ENCODE measurements at places on chromosomes 13 and 19.

DNA sequence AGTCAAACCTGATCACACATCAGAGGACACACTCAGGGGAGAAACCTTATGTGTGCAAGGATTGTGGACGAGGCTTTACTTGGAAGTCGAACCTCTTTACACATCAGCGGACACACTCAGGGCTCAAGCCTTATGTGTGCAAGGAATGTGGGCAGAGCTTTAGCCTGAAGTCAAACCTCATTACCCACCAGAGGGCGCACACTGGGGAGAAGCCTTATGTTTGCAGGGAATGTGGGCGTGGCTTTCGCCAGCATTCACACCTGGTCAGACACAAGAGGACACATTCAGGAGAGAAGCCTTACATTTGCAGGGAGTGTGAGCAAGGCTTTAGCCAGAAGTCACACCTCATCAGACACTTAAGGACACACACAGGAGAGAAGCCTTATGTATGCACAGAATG is 8.2 kb upstream of the ZNF527 start:
- DNase-seq = no peak

DNA sequence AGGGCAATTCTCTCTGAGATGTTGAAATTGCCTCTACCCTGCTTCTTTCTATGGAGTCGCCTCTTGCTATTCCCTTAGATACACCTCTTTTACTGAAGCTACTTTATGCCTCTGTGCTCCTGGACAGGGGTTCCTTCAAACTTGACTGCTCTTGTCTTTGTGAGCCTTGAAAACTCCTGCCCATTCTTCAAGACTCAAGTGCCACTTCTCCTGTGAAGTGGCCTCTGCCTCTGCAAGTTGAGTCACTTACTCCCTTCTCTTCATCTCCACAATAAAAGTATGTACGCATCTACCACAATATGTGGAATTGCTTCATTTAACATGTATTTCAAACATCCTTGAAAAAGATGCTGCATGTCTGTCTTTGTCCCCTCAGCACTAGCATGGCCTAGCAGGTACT is 66.0 kb upstream of the TPP2 start:
- DNase-seq = no peak

DNA sequence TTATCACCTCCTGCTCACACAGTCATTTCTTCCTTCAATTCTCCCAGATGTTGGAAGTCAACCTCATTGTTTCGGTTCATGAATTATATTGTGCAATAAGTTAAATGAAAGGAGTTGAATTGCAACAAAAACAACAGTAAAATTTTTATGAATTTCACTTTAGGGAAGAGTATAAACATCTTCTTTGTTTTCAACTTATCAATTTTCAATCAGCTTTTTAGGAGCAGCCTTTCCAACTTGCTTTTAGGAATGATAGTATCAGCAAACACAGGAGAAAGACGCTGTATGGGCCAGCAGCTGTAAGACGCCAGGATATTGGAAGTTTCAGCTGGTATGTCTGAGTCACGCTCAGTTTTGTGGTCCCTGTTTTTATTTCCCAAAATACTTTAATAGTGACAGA is 132.5 kb upstream of the ARGLU1 start:
- DNase-seq = peak; percentile 4

GRCh38 chr19:40302224-40303011 is 17.3 kb upstream of the AKT2 start:
- DNase-seq = no peak

DNA sequence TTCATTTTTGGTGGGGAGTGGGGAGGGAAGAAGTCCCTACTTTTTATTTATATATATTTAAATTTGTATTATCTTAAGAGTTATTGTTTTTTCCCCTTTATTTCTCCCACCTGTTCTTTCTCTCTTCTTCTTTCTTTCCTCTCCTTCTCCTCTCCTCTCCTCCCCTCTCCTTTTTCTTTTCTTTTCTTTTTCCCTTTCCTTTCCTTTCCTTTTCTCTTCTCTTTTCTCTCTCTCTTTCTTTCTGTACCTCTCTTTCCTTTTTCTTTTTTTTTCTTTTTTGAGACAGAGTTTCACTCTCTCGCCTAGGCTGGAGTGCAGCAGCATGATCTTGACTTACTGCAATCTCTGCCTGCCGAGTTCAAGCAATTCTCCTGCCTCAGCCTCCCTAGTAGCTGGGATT is 1.9 kb downstream of the BCKDHA start:
- DNase-seq = no peak

DNA sequence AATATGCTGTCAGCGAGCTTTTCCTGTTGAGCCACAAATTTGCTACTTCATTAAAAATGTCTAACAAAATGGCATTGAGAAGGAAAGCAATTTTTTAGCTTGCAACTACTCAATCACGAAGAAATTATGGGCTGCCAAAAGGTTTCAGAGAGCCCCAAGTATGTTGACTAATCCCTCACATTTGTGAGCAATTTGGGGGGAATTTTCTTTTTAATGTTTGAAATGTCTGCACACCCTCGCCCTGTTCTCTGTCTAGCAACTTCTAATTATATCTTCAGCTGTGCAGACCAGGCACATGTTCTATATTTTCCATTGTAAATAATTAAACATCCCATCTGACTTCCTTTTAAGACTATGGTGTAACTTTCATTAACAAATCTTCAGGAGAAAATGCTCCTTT is 192.9 kb downstream of the DCT start:
- peak; percentile 44 for DNase-seq

DNA sequence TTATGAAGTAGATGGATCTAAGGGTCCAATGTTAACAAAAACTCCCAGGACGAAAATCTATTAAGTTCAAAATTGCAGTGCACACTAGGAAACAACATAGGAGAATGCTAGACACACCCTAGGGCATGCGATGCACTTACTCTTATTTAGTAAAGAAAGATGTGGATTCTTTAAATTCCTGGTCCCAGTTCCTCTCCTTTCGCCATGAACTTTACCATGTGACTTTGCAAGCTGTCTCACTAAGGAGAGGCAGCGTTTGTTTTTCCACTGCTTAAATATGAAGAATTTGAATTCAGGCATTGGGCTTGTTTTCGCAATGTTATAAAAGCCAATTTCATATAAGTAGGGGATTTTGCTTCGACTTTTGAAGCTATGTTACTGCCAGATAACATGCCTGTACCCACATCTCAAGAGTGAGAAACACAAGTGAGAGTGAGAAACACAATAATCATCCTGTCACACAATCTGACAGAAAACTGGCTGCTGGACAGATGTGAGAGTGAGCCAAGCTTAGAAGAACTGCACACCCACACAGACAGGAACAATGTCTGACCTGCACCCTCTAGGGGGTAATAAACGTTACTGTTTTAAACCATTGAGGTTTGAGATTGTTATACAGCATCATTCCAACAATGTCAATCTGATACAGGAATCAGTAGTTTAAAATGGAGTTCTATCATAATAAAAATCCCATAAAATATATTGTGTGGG is 1308.4 kb downstream of the SLITRK5 start:
- DNase-seq = no peak

- no peak for DNase-seq
Measured at GRCh38 chr13:27252467-27252866, 1.1 kb downstream of the RPL21 start.

DNA sequence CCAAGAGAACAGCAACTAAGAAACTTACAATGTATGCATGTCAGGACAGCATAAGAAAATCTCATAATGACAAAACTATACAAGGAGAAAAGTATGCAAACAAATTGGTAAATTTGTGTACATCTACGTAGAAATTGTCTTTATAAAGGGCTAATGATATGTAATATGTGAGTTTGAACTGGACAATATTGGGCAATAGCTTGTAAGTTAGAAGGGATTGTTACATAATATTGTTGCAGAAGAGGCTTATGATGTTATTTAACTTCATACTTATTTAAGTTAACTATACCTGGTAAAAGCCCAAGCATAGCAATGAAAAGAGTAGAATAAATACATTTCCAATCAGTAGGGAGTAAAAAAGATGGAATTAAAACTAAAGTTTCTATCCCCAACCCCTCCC is 134.0 kb downstream of the MAB21L1 start:
- no peak for DNase-seq

- DNase-seq = no peak
Measured at GRCh38 chr19:9848060-9848459, 12.9 kb downstream of the PIN1 start.

- no peak for DNase-seq
Measured at GRCh38 chr19:15779756-15780476, 7.5 kb upstream of the OR10H5 start.

DNA sequence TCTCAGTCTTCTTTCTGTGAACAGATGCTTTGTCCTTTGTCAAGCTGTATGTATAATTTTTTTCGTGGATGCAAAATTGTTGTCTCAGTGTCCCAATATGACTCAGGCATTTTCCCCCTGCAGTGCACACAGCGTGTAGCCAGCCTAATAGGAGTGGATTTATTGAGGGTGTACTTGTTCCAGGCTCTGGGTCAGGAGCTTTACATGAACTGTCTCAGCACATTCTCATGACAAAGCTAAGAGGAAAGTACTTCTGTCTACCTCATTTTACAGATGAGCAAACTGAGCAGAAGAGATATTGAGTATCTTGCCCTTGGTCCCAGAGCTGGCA is 50.8 kb downstream of the STK24 start:
- no peak for DNase-seq

DNA sequence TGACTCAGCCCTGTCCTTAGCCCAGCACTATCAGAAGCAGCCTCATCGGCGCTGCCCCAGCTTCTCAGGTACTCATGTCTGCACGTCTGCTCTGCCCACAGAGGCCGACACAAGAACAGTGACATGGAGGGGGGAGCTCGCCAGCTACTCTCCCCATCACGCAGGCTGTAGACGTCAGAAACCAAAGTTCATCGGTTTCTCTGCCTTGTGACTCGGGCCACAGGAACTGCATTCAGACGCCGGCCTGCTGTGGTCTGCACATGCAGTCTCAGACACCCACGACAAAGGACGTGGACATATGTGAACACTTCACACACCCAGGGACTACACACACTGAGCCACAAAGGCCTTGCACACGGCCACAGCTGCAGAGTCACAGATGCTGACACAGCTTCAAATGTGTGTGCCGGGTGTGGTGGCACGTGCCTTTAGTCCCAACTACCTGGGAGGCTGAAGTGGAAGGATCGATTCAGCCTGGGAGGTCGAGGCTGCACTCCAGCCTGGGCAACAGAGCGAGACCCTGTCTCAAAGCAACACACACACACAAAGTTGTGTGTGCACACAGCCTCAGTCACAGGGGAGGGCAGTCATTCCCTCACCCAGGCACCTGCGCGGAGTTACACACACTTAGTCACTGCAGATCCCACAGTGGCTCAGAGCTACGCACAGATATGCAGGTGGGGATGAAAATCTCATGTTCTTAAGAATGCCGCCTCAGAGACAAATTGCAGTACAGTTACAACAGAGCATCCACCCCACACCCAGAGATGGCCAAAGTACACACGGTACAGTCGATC is 4.9 kb upstream of the ZFP36 start:
- DNase-seq = no peak

GRCh38 chr19:6712231-6712630 is 8.2 kb downstream of the C3 start:
- no peak for DNase-seq

DNA sequence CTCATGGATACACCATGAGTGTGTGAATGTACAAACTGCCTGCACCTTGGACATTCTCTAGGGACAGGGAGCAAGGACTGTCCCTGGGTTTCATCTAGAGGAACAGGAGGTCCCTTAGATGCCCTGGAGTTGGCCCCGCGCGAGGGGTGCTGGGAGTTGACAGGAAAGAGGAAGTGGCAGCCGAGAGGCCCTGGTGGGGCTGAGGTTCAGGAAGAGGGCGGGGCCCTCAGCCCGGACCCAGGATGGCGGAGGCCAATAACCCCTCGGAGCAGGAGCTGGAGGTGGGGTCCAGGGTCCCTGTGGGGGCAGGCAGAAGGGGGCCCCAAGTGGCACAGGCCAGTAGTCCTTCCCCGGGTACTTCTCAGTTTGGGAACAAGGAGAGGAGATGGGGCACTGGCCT is 6.9 kb downstream of the PKN1 start:
- no peak for DNase-seq

- DNase-seq = no peak
Measured at GRCh38 chr19:54696117-54696548, 28.1 kb upstream of the KIR3DL3 start.

DNA sequence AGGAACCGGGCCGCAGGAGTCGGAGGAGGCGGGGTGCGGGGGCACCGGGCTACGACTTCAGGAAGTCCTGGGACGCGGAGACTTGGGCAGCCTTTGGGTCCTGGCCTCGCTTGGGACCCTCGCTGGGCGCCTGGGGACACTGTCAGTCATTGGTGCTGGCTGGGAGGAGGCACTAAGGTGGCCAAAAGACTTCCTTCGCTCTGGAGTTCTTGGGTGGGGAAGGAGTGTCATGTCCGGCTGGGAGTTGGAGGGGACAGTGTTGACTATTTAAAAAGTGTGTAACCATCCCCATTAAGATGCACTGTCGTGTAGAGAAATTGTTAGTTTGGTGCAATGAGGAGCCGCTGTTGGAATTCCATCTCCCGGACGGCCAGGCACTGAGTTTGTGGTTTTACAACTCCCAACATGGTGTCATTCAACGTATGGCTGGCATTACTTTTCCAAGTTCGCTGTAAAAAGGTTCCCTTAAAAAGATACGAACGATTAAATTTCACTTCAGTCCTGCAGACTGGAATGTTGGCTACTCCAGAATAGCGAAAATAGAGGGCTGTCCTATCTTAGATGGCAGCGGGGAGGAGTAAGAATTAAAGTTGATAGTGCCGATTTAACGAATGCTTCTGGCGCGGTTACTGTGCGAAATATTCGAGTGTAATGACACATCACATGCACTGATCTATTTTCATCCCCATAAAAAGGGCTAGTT is 776 bp downstream of the DNAJC3 start:
- DNase-seq = no peak

GRCh38 chr13:108225440-108225839 is 7.2 kb downstream of the ABHD13 start:
- no peak for DNase-seq

DNA sequence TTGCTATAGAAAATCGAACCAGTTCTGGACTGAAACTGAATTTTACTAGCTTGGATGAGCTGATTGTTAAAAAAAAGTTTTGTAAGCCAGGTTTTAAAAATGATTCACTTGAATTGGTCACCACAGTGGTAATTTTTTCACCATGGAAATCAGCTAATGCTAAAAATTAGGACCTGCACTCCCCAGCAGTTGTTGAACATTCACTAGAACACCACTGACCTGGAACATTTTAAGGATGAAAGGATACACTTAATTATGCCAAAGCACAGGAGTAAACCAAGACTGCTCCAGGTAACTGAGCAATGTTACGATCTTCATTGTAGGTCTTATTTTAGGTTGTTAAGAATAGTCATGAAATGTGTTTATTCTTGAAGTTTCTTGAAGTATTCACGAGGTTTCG is 1342.6 kb upstream of the SPRY2 start:
- DNase-seq = no peak

GRCh38 chr19:35204799-35205732 is 23.5 kb downstream of the FAM187B start:
- DNase-seq = no peak

GRCh38 chr13:94050686-94051085 is 428.8 kb downstream of the DCT start:
- DNase-seq = no peak

Data from fibroblast of skin of left quadriceps (primary cell).